HT-29 (cell line): ENCODE measurements at places on chromosomes 2 and 18. TPM values are rescaled to one million over a fixed set of nuclear protein-coding genes. Genes with fewer than 3 reads are reported as not detected.

Gene HNMT
- total RNA-seq, result 18.8 and 27.2 TPM in 2 replicates

Gene MEIS1
- total RNA-seq, result 3.1 and 7.7 TPM in 2 replicates

Gene POMC
- not detected in 2 replicates for total RNA-seq

- no peak for DNase-seq
Measured at GRCh38 chr18:58144671-58145285, 100.8 kb downstream of the NEDD4L start.

GRCh38 chr2:40279001-40279400 is 172.9 kb downstream of the SLC8A1 start:
- DNase-seq, result no peak

- peak; percentile 74 for DNase-seq
Measured at GRCh38 chr2:168920504-168921157, 19.5 kb downstream of the G6PC2 start.
